ENCODE measurements at places on chromosomes 4 and X.

GRCh38 chr4:86107112-86107511, 252.7 kb downstream of the MAPK10 start:
- DNase-seq = no peak

DNA sequence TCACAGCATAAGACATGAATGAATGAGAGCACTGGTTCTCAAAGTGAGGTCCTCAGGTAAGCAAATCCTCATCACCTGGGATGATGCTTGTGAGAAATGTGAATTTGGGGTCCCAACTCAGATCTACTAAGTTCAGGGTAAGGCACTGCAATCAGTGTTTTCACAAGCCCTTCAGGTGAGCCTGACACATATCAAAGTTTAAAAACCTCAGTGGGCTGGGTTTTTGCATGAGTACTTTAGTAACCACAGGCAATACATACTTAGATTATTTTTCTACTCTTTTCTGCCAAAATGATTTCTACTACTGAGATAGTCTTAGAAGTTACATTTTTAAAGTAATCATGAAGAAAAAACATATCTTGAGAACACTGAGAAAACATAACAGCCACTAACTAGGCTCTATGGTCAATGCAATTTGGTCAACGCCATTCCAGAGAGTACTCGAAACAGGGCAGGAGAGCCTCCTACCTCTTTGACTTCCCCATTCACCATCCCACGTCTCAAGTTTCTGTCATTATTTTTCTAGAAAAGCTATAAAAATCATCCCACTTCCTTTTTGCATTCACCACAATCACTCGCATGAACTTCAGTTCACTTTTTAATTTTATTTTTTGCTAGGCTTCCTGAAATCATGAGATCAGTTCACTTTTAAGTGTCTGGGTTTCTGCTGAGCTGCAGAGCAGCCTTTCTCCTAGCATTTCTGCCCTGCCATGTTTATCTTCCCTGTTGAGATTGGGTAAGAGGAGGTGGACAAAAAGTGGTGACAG, 73.8 kb downstream of the MFAP3L start:
- DNase-seq = peak; percentile 71

DNA sequence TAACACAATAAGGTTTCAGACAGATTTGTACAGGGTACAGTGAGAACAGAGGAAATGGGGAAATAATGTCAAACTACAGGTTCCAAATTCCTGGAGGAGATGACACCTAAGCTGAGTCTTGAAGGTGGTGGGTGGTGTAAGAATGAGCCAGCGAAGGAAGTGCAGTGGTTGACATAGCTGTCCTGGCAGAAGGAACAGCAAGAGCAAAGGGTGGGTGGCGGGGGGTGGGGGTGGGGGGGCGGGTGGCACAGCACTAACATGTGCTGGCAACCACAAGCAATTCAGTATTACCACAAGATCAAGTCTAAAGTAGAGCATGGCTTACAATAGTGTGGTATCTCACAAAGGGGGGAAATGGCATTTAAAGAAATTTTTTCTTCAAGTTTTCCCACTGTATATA, 13.1 kb upstream of the G3BP2 start:
- no peak for DNase-seq

DNA sequence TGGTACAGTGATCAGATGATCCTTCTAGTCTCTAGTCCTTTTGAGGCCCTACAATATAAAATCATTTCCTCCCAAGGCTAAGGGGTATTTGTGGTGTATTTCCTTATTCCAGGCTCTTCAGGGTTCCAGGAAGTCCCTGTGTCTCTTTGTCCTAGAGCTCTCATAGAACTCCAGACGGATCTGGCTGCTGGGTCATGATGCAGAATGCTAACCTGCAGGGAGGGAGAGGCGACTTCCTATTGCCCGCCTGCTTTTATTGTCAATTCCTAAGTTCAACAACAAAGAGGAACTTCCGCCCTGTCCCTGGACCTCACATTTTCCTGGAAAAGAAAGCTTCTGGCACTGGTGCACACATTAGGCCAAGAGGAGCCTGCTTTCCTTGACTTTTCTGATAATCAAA, 45.9 kb upstream of the ZNF827 start:
- no peak for DNase-seq

GRCh38 chr4:140331245-140331644, 42.2 kb upstream of the SCOC start:
- DNase-seq = peak; percentile 66

DNA sequence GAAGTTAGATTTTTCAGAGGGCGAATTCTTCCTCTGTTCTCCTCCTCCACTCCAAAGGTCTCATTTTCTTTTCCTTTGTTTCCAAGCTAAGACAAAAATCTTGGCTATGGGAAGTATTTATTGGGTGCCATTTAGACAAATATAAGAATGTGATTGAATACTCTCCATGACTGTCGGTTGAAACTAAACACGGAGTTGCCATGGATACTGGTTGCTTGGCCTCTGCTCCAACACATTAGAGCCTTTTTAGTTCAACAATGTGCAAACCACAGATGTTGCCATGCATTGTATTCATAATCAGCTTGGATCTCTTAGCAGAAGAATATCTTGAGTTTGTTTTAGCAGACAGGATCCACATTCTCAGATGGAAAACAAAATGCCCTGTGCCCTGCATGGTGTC, 366.5 kb upstream of the LCORL start:
- DNase-seq = no peak

DNA sequence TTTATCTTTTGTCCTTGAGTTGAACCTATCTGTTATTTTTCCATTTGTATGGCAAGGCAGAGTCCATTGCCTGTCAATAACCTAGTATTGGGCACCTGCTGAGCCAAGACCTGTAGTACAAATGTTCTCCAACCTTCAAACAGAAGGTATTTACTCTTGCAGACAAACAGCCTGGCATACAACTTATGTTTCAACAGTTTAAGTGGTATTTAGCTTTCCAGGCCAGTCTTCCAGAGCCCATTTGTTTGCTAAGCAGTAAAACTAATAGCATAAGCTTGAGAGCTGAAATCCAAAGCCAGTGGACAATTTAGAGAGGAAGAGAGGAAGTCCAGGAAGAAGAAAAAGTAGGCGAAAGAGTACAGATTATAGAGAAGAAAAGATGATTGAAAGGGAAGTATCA, 979.3 kb downstream of the GLUD2 start:
- no peak for DNase-seq

DNA sequence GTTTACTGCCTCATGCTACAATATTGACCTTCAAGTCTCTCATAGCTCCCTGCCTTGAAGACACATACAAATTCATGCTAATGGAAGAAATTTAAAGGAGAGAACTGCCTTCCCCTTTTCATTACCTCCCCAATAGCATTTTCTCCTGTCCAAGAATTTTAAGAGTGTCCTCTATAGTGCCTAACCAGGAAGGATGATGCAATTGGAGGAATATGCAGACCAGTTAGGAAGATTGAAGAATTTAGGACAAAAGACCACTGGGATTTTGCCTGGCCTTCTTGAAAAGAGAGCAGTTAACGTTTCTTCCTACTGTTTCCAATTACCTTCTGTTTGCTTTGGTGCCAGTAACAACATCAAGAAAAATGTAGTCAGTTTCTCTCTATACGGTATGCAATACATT, 443.9 kb downstream of the INPP4B start:
- DNase-seq = no peak

DNA sequence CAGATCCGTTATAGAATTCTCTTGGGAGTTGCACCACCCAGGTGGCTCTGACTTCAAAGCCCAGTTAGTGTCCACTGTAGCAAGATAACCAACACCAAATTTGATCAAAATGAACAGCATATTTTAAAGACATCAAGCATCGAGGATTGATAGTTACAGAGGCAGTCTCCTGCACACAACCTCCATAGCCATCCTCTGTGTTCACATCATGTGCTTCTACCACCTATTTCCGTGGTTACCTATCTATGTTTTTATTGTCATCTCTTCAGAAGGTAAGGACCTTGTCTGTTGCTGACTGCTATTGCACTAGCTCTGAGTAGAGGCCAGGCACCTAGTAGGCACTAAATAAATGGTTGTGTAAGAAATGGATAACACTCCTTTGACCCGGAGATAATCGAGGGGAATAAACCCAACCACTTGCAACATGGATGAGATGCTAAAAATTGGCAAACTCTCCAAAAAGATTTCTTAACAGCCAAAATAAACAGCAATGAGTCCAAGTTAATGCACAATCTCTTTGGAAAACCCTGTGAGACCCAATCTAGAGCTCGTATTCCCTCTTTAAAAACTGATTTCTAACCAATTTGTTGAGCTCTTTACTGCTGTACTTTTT, 14.7 kb upstream of the C1QTNF7 start:
- DNase-seq = no peak

- DNase-seq = no peak
Observed at GRCh38 chr4:64774626-64775025, 365.4 kb upstream of the TECRL start.

GRCh38 chr4:169774466-169775445, 17.0 kb upstream of the HPF1 start:
- no peak for DNase-seq

DNA sequence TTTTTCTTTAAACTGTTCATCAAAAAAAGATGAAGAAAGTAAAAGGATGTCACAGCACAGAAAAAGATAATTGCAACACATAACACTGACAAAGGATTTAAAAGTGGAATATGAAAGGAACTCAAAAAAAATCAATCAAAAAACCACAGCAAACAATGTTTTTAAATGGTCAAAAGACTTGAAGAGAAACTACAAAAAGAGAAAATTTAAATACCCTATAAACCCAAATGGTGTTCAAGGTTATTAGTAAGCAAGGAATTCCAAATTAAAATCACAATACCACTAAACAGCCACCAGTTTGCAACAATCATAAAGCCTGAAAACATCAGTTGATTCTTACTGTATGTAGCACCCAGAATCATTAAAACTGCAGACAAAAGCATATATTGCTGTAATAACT, 36.5 kb upstream of the PCDH10 start:
- no peak for DNase-seq

DNA sequence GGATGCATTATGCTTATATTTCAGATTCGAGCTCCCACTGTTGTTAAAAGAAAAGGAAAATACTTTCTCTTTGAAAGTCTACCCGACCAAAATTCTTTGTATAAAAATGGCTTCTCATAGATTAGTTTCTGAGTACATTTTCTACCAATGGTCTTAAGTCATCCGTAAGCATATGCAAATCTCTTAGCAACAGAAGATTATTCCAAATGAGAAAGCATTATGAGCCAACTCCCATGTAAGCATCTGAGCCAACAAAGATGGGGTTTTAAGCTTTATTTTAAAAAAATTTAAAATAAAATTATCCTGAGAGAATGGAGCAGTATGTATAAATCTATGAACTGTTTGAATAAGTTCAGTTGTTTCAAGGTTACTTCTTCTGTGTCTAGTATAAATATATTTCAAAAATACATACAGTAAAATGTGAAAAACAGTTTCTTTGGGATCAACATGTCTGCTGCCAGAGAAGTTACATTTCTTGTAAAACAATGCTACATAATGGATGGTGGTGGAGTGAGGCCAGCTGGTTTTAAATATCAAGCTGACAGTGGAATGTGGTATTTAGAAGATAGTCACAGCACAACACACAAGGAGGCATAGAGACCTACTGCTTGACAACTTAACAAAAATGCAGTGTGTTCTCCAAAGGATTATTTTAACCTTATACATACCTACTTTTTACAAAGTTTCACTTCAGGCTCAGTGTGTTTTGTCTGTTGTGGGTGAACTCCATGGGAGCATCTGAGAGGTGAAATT, 199.5 kb upstream of the DIPK2B start:
- no peak for DNase-seq

DNA sequence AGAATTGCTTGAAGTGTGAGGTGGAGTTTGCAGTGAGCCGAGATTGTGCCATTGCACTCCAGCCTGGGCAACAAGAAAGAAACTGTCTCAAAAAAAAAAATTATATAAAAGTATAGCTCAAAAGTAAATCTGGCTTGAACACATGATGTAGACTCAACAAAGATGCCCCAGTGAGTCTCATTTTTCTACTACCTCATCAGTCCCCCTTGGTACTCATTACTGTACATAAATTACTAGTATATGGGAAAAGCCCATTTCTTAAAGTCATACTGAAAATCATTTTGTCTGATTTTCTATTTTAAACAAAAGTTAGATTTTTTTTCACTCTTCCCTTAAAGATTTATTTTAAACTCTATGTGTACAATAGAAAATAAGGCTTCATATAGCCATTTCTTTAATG, 39.2 kb downstream of the FAM241A start:
- no peak for DNase-seq

- no peak for DNase-seq
Observed at GRCh38 chrX:48903290-48903689, 5.6 kb downstream of the PQBP1 start.

DNA sequence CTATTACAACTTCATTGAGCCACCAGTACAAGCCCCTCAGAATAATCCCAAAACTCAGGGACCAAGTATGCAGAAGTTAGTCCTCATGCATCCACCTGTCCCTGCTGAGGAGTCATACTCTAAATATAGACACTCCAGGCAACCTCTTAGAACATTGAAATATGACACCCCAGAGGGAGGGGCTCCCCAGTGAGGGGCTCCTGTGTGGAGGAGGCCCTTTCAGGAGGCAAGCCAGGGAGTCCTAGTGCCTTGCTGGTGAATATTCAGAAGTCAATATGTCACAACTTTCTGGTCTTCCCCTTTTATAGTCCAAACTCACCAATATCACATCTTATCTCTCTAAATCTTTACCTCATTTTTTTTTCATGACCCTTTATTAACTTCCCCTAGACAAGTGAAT, 1.6 kb upstream of the ARMCX6 start:
- no peak for DNase-seq

- no peak for DNase-seq
Observed at GRCh38 chr4:8341691-8342090, 72.1 kb downstream of the HTRA3 start.

DNA sequence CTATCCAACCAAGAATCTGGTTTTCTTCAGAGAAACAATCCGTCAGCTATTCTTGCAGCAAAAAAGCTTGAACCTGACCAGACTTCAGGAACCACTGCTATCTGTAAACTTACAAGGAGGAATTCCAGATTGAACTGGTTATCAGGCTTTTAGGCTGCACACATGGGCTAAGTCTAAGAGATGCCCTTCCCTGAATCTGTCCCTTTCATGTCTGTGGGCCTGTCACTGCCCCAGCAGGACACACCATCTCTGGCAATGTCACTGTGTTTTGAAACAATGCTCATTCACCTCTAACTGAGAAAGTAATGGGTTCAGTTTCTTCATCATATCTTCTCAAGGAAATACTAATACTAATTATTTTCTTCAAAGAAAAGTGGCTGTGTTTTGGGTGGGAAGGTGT, 72.8 kb downstream of the PARM1 start:
- no peak for DNase-seq

GRCh38 chr4:900721-901120, 31.4 kb downstream of the GAK start:
- DNase-seq = no peak

DNA sequence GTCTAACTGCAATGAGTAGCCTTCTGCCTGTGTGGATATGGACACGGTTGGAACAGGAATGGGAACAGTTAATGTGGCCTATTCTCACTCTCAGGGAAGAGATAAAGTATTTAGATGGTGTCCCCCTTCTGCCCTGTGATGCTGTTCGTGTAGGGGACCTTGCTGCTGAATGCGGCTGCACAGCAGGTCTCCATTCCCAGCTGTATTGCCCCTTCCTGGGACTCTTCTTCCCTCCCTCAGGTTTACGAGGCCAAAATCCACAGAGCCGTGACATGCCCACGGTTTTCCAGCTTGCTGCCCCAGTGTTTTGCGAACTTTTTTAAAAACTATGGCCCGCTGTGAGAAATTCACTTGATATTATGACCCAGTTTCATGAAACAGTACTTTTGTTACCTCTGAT, 50.3 kb downstream of the SNX25 start:
- DNase-seq = no peak

GRCh38 chr4:126230269-126230668, 915.5 kb downstream of the FAT4 start:
- DNase-seq = no peak

Measured in inflammatory macrophage treated with lipopolysaccharide for 4 hours (primary cell).